ENCODE measurements at places on chromosomes 7 and 10. TPM values are rescaled to one million over a fixed set of nuclear protein-coding genes. Genes with fewer than 3 reads are reported as not detected.

C7orf57 gene
- 0.37 TPM for total RNA-seq

RNF32 gene
- 1.4 TPM for total RNA-seq

FBXL13 gene
- 0.30 TPM for total RNA-seq

BMPER gene
- 11.0 TPM for total RNA-seq

GRM3 gene
- not detected for total RNA-seq

ITIH5 gene
- 0.08 TPM for total RNA-seq

CPEB3 gene
- total RNA-seq: 0.39 TPM

ZNF804B gene
- not detected for total RNA-seq

TMEM209 gene
- total RNA-seq: 18.3 TPM

CPN1 gene
- total RNA-seq: 0.20 TPM

SH2D4B gene
- not detected for total RNA-seq

RNLS gene
- total RNA-seq: 8.2 TPM

TEX47 gene
- not detected for total RNA-seq

LEP gene
- not detected for total RNA-seq

TLX1 gene
- total RNA-seq: not detected

FBXW4 gene
- total RNA-seq: 22.6 TPM

HYCC1 gene
- 19.9 TPM for total RNA-seq

KEL gene
- total RNA-seq: not detected

UCMA gene
- total RNA-seq: not detected

LMOD2 gene
- not detected for total RNA-seq

PNLIPRP1 gene
- total RNA-seq: not detected

AUTS2 gene
- total RNA-seq: 4.4 TPM

MYL10 gene
- not detected for total RNA-seq

EEPD1 gene
- 45.5 TPM for total RNA-seq

IKZF1 gene
- total RNA-seq: not detected

MDFIC gene
- total RNA-seq: 24.0 TPM

CALY gene
- total RNA-seq: not detected

ADCY1 gene
- total RNA-seq: 2.2 TPM

TET1 gene
- 0.46 TPM for total RNA-seq

FXYD4 gene
- not detected for total RNA-seq

SAP25 gene
- 0.73 TPM for total RNA-seq

TBX20 gene
- 2.4 TPM for total RNA-seq

CNNM1 gene
- 21.1 TPM for total RNA-seq

UFSP1 gene
- 4.7 TPM for total RNA-seq

HMX2 gene
- 0.10 TPM for total RNA-seq

SFRP4 gene
- total RNA-seq: 4.2 TPM

RBP3 gene
- total RNA-seq: not detected

ARHGAP22 gene
- 4.4 TPM for total RNA-seq

NANOS1 gene
- 2.2 TPM for total RNA-seq

CPA2 gene
- 0.08 TPM for total RNA-seq

UNCX gene
- not detected for total RNA-seq

HABP2 gene
- 0.07 TPM for total RNA-seq

SLC39A12 gene
- total RNA-seq: not detected

Data from A549 treated with CpdA at 1 μM for 4 hours (cell line).